ENCODE measurements at places on chromosomes 3 and 15. TPM values are rescaled to one million over a fixed set of nuclear protein-coding genes. Genes with fewer than 3 reads are reported as not detected.

DNA sequence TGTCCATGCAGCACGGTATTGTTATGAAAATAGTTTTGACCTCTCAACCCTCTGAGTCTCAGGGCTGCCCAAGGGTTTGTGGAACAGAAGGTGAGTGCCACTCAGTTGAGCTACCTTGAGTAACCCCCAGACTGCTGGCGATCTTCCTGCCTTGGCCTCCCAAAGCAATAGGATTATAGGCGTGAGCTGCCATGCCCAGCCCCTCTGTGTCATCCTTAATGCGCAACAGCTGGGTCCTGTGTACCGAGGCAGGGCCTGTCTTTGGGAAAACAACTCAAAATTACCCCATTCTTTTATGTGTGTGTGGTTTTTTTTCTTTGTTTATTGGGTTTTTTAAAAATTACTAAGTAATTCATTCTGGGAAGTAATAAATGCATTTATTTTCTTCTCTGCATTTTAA lies 78.3 kb upstream of the TPM1 start:
- no peak for DNase-seq

DNA sequence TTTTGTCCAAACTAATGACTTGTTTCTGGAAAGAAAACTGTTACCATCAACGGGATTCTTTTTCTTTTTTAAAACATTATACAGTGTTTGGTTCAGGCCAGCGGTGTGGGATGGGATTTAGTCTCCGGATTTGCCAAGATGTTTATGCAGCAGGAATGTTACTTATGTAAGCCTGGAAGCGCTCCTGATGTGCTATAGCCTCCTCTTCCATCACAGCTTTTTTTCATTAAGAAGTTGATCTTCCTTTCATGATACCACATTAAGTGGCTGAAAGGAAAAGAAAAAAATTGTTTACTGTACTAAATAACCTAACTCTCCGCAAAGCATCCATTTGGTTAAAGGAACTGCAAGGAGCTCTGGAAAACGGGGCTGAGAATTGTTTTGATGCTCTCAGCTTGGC lies 120.5 kb upstream of the ALDH1A3 start:
- no peak for DNase-seq

- DNase-seq = no peak
These were observed 589 bp upstream of the SENP5 start for GRCh38 chr3:196867155-196867506.

DNA sequence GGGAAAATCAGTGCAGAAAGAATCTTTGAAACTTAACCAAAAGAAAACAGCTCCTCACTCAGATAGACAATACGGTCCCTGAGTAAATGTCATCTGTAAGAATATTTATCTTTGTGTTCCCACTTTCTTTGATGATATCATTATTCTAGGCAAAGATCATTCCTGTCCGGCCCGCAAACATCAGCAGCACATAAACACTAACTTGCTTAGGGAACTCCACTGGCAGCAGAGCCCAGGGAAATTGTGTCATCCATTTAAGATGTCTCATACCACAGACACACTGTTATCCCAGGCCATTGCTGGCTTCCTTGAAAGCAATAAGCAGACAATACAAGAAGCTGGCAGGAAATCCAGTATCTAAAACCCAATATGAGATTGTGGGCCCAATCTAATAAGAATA lies 20.1 kb upstream of the CD96 start:
- no peak for DNase-seq

- DNase-seq = no peak
These were observed 158.2 kb downstream of the P3H2 start for GRCh38 chr3:189962466-189962865.

- no peak for DNase-seq
These were observed 36.1 kb downstream of the KLHL25 start for GRCh38 chr15:85758655-85758978.

- no peak for DNase-seq
These were observed 506.4 kb upstream of the THBS1 start for GRCh38 chr15:39074341-39074985.

- no peak for DNase-seq
These were observed 104.3 kb upstream of the MEIS2 start for GRCh38 chr15:37204692-37205091.

DNA sequence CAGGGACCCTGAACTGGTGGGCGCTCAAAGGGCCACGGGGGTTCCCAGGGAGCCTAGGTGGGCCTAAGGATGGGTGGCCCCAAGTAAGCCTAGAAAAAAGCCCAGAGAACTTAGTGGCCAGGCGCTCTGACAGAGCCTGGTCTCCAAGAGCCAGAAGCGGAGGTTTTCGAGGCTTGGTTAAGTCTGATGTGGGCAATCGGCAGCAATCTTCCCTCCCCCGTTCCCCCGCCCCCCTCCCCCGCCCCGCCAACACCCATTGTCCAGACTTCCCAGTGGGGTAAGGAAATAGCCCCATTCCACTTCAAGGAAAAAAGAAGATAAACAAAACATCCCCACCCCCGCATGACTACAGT lies 6.7 kb downstream of the EOMES start:
- DNase-seq = no peak

GRCh38 chr3:107409365-107409764 lies 32.1 kb downstream of the CCDC54 start:
- no peak for DNase-seq

- DNase-seq = no peak
These were observed 63.9 kb downstream of the ETV5 start for GRCh38 chr3:186044968-186045367.

DNA sequence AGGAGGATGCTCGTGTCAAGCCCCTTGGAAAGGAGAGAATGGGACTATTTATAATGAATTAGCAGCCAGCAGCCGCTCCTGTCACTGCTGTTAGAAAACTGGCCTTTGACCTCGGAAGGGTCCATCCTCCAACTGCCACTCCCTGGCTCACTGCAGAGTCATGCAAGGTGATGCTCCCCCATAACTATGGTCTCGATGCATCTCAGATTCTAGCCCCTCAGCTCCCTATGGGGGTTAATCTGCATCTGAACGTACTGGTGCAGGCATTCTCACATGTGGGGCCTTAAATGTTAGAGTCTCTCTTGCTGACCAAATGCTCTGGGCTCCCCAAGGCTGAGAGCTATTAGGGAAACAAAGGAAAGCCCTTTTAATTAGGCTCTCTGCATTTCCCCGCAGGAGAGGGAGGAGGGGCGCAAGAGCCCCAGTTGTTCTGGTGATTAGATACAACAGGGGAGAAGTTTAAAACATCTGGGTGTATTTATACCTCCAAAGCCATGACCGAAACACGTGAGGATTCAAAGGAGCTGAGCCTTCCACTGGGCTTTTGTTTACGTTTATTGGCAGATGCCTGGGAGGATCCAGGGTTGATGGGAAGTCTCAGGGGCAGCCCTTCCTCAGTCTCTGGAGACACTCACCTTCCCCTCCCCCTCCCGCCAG lies 182.5 kb downstream of the OPA1 start:
- no peak for DNase-seq

GRCh38 chr15:86115145-86115801 lies 35.6 kb downstream of the AGBL1 start:
- DNase-seq = no peak

DNA sequence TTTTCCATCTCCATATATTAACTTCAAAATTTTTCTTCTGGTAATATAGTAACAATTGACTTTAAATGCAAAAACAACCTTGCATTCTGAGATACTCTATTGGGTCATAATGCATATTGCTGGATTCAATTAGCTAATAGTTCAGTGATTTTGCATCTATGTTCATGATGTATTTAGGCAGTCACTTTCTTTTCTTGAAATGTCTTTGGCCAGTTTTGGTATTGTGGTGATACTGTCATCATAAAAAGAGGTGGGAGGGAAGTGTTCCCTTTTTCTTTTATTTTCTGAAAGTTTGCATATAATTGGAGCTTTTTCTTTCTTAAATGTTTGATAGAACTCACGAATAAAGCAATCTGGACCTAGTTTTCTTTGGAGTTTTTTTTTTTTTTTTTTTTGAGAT lies 67.4 kb upstream of the ZNF148 start:
- no peak for DNase-seq

DNA sequence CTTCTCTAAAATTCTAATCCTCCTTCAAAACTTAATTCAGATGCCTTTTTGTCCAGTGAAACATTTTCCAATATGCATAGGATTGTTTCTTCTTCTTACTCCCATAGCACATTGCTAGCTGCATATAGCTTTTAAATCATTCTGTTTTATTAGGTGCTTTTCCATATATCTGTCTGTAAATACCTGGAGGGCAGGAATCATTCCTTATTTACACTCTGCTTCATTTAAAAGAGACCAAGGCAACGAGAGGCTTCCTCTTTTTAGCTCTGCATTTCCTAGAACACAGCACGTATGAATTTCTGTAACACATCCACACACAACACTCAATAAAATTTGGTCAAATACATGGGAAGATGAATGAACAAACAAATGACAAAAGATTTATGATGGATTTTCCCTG lies 43.5 kb upstream of the KPNA4 start:
- no peak for DNase-seq

DNA sequence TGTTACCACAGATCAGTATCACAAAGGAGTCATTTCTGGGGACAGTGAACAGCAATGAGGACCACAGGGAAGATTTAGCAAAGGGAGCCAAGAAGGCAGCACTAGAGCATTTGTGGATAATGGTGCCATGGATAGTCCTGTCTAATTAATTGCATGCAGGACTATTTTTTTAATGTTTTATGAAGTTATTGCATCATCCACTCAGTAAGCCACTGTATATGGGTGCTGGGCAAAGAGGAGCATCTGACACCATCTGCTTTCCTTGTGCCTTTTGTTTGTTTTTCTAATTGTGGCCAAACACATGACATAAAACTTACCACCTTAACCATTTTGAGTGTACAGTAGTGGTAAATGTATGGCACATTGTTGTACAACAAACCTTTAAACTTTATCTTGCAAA lies 301.1 kb upstream of the LRRFIP2 start:
- DNase-seq = no peak

GRCh38 chr3:175153595-175153994 lies 294.5 kb downstream of the NAALADL2 start:
- DNase-seq = no peak

DNA sequence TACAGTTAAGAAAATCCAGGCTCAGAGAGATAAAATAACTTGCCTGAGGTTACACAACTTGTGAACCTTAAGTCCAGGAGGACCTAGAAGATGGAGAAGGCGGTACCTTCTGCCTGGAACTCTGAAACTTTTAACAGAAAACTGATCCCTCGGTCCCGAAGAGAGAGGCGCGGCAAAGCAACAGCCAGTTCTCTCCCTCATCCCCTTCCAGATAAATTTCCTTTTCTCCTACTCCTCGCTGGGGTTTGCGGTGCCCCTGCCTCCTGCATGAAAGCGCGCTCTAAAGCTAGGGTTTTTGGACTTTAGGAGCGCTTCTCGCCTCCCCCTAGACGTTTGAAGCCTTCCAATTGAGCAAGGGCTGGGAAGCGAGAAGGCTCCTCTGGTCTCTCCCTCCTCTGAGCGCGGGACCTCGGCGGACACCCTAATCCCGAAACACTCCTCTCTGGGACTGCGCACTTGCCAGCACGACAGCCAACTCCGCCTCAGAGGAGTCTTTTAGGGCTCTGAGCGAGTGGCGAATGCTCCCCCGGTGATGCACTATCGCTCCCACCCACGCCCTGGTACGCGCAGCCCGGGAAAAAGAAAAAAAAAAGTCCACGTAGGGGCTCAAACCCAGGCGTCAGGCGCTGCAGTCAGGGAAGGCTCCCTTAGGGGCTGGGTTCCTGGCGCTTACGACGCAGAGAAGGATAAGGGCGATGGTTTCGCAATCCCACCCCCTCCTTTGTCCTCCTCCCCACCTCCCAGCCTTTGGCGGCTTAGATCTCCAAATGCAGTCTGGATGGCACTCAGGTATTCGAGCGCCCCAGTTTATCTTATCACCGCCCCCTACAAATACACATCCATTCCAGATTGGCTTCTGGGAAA lies 7.9 kb upstream of the EOMES start:
- DNase-seq = no peak

DNA sequence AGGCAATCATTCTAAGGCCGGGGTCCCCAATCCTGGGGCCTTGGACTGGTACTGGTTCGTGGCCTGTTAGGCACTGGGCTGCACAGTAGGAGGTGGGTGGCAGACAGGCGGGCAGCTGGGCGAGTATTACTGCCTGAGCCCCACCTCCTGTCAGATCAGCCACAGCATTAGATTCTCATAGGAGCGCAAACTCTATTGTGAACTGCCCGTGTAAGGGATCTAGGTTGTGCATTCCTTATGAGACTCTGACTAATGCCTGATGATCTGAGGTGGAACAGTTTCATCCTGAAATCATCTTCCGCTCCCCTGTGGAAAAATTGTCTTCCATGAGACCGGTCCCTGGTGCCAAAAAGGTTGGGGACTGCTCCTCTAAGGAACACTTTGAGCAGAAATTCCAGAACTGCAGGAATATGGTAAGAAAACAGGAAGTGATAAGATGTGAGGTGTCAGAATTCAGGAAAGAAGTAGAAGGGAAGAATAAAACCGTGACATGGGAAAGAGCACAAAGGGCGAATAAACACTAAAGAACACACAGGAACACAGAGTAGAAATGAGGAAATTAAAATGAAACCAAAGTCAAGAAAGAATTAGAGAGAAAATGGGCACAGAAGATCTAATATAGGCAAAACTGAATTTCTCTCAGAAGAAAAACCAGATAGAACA lies 57.6 kb downstream of the PDCD6IP start:
- DNase-seq = no peak

GRCh38 chr3:114877378-114878113 lies 269.5 kb downstream of the ZBTB20 start:
- no peak for DNase-seq

- DNase-seq = no peak
These were observed 229.2 kb upstream of the ZPLD1 start for GRCh38 chr3:102205647-102206046.

GRCh38 chr3:69536306-69537020 lies 150.6 kb upstream of the FRMD4B start:
- no peak for DNase-seq

DNA sequence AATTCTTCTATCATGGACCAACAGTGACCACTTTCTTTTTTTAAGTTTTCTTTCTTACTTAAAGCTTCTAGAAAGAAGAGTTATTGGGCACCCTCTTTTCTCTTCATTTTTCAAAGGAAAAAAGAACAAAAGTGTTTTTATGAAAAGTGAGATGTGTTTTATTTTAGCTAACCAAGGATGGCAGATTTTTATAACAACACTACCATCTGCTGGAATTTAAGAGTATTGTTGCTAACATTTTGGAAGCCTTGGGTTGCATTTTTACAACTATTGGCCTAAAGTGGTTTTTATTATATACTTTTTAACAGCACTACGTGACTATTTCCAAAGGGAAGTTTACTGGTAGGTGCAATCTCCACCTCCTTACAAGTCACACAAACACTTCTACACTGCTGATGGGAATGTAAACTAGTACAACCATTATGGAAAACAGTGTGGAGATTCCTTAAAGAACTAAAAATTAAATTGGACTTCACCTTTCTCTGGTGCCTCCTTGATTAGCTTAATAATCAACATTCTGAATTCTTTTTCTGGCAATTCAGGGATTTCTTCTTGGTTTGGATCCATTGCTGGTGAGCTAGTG lies 237.7 kb upstream of the AGTR1 start:
- no peak for DNase-seq

FRMD4B gene
- 41.4 TPM for total RNA-seq

CLSTN2 gene
- total RNA-seq = 3.5 TPM

CCDC39 gene
- 3.0 TPM for total RNA-seq

GREM1 gene
- 3.1 TPM for total RNA-seq

APBA2 gene
- 2.6 TPM for total RNA-seq

IL5RA gene
- total RNA-seq = 7.6 TPM

CAPN3 gene
- 5.3 TPM for total RNA-seq

GOLGA8H gene
- total RNA-seq = not detected

MTMR10 gene
- 35.2 TPM for total RNA-seq

SLC6A20 gene
- not detected for total RNA-seq

PDZRN3 gene
- 80.9 TPM for total RNA-seq

PLSCR2 gene
- not detected for total RNA-seq

LRRC2 gene
- total RNA-seq = 1.6 TPM

PLAAT1 gene
- total RNA-seq = not detected

SLC15A2 gene
- total RNA-seq = 51.1 TPM

CPNE9 gene
- not detected for total RNA-seq

KY gene
- total RNA-seq = 1.4 TPM

ACTRT3 gene
- 4.5 TPM for total RNA-seq

Measured in prostate gland (tissue), 2 donors.